Nephron progenitor cell (in vitro differentiated cells): ENCODE measurements at places on chromosomes 12 and 14.
A peak's percentile ranks its signal among the peaks of the same experiment; 100 is the strongest.

- no peak for DNase-seq
Observed at GRCh38 chr12:47744005-47744651, 14.6 kb downstream of the RAPGEF3 start.

DNA sequence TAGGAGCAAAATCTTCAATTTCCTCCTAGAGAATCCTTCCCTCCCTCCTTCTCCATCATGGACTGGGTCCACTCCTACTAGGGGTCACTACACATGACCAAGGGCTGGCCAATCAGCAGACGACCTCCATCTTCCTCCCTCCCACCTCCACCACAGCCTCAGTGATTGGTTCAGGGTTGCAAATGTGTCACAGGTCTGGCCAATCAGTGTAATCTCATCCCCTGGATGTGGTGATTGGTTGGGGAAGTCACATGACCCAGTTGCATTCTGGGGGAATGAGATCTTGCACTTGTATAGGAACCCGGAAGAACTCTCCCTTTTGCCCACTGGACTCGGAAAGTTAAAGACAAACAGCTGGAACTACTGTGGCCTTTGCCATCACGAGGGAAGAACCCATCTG is 169.2 kb downstream of the PIWIL1 start:
- no peak for DNase-seq

GRCh38 chr14:26319139-26319864 is 278.5 kb downstream of the NOVA1 start:
- no peak for DNase-seq

GRCh38 chr12:63319936-63320633 is 169.1 kb upstream of the AVPR1A start:
- DNase-seq, result no peak

DNA sequence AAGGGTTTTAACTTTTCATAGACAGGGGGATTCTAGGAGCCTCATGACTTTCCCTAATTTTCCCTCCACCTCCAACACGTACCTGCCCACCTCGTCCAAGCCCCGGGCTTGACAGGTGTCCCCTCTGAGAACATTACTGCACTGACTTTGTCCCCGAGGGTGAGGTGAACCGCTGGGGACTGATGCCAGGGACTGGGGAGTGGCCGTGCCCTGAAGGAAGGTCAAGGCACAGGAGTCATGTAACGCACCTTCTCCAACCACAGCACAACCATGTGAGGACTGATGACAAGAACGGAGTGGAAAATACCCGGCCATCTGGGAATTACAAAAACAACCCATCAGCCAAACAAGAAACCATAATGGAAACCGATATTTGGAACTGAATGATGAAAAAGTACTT is 214.7 kb upstream of the C14orf180 start:
- DNase-seq, result no peak

DNA sequence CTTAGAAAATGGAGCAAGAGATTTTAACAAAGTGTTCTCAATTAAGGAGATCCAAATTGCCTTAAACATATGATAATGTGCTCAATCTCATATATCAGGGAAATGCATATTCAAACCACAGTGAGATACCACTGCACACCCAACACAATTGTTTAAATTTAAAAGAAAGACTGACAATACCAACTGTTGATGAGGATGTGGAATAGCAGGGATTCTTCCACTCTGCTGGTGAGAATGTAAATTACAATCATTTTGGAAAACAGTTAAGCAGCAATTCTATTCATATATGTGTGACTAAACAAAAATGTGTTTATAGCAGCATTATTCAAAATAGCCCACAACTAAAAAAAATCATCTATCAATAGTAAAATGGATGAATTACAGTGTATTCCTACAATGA is 144.2 kb downstream of the KICS2 start:
- no peak for DNase-seq

DNA sequence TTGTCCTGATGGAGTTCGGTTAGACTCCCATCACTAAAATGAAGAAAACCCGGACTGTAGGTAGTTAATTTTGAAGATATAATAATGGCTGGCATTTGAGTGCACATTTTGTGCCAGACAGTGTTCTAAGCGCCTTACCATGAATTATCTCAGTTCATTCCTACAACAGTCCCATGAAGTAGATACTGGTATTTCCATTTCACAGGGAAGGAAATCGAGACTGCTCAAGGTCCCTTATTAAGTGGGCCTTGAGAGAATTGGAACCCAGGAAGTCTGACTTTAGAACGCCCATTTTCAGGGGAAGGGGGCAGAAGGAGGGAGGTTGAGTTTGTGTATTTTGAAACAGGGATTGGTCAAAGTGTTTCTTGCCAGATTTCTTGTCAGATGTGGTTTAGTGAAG is 855 bp downstream of the MNAT1 start:
- DNase-seq, result no peak

DNA sequence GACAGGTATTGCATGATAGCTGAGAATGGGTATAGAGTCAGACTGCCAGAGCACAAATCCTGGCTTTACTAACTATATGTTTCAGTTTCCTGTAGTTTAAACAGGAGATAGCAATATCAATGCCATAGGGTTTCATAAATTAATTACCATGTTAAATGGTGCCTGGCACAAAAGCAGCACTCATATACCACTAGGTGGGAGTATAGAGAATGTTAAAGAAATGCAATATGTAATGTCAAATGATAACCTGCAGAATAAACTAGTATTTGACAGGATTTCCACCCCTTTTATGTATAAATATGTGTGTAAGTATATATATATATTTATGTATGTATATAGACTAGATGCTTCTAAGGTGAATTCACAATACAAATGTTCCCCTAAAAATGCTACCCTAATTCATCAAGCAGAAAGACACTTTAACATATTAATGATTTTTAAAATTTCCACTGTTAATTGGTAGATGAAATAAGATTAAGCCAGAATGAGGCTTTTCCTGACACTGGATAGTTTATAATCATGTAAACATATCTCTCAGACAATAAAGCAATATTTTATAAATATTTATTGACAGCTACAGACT is 8.6 kb downstream of the WDR89 start:
- no peak for DNase-seq

GRCh38 chr12:67758119-67758518 is 109.6 kb downstream of the DYRK2 start:
- no peak for DNase-seq

DNA sequence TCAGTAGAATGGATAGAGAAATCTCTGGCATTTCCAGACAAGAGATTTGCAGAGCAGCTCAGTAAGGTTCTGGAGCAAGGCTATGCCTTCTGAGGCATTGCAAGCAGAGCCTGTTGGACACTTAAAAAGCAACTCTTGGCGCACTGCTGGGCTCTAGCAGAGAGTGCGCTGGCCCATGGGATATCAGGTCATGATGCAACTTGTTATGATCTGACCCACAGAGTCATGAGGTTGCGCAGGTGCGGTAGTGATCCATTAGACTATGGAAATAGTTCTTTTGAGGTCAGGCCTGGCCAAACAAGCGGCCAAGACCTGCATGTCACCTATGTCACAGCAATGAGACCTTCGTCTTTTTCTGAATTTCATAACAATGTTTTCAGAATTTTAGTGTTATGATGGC is 168.6 kb downstream of the TMTC3 start:
- DNase-seq, result no peak

DNA sequence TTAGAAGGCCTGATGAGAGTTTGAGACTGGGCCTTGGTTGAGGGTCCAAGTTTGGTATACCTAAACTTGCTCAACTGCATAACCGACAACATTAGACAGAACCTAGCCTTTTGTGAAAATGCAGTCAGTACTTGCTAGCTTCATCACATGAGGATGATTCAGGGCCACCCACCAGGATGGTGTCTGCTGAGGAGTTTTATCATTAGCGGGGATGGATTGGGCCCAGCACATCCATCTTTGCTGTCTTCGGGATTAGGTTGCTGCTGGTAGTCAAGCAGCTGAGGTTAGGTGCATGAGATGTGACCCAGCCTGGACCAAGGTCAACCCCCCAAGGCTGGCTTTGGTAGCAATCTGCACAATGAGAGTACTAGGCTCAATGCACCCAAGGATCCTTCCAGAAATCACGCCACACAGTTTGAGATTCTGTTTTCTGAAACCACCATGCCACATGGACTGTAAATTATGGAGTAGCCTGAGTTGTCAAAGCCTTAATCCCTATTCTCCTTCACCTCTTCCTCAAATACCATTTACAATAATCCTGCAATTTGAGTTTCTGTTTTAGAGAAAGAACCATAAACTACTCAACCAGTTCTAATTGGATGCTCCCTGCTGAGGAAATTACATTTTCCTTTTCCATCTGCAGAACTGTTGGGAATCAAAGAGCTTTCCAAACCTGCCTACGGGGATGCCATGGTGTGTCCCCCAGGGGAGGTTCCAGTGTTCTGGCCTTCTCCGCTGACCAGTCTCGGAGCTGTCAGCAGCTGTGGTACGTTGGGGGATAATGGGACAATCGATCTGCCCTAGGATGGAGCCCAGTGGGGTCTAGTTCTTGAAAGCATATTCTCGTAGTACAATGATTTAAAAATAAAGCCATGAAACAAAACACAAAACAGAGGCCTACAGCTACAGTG is 61.7 kb downstream of the DGLUCY start:
- DNase-seq, result no peak

GRCh38 chr14:37970696-37971095 is 237.0 kb upstream of the SSTR1 start:
- no peak for DNase-seq

- DNase-seq, result no peak
Observed at GRCh38 chr12:4530982-4531586, 7.6 kb upstream of the RAD51AP1 start.

- DNase-seq, result no peak
Observed at GRCh38 chr14:68650404-68650994, 142.4 kb downstream of the ZFP36L1 start.

DNA sequence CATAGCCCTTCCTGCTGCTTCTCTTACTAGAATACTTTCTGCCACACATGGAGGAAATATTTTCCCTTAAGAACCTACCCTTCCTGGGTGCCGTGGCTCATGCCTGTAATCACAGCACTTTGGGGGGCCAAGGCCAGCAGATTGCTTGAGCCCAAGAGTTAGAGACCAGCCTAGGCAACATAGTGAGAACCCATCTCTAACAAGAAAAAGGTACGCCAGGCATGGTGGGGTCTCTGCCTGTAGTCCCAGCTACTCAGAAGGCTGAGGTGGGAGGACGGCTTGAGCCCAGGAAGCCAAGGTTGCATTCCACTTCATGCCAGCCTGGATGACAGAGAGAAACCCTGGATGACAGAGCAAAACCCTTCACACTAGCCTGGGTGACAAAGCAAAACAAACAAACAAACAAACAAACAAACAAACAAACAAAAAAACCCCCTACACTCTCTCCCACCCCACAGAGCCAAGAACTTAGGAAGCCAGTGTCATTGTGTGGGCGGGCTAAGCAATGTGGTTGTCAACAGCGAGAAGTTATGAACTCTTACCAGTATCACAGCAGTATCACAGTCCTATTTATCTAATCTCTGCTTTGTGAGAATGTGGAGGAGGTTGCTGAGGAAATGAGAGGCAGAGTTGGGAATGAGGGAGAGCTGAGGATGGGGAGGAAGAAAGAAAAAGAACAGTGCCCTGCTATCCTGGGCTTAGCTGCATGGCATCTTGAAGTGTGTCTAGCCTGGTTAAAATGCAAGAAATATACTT is 53.8 kb upstream of the CLEC14A start:
- DNase-seq, result no peak

DNA sequence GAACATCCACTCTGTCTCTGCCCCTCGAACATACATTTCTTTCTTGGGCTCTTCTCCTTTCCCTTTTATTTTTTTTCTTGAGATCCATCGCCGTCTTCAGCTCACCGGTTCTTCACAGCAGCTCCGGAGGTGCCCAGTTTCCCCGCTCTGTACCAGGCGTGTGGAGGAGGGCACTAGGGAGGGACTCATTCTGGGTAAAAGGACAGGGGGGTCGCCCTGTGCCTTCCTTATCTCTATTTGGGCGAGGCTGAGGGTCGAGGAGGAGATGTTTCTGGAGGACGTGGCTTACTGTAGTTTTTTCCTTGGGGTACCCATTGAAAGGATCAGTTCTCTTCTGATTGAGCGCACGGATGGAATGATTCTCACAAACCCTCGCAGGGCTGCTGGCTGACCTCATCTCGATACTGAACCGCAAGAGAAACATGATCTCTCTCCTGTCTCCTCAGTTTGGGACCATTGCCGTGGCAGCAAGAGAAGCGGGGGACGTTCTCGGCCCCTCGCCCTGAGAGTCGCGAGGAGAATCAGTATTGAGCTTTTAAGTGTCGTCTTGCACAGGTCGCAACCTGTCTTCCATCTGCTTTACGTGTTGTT is 386 bp downstream of the LIN52 start:
- peak; percentile 42 for DNase-seq

DNA sequence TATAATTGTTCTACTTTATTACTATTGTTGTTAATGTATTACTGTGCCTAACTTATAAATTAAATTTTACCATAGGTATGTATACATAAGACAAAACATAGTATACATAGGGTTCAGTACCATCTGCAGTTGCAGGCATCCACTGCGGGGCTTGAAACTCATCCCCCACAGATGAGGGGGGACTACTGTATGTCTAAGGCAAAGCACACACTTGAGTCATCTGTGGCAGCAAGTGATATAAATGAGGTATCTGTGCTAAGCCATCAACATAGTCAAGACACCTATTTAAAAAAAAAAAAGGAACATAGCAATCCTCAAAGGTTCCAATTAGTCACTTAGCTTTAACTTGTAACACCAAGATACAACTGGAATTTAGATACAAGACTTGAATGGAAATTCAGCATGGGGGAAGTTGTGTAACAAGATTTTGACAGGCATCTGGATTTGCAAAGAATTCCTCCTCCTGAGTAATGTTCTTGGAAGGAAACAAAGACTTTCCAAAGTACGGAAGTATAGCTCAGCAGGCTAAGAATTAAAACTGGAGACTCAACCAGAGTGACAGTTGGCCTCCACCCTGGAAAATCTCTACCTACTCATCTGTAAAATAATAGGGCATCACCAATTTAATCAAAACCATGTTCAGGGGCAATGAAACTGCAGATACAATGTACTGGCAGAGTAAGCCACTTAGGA is 14.9 kb downstream of the DCAF5 start:
- DNase-seq, result no peak

DNA sequence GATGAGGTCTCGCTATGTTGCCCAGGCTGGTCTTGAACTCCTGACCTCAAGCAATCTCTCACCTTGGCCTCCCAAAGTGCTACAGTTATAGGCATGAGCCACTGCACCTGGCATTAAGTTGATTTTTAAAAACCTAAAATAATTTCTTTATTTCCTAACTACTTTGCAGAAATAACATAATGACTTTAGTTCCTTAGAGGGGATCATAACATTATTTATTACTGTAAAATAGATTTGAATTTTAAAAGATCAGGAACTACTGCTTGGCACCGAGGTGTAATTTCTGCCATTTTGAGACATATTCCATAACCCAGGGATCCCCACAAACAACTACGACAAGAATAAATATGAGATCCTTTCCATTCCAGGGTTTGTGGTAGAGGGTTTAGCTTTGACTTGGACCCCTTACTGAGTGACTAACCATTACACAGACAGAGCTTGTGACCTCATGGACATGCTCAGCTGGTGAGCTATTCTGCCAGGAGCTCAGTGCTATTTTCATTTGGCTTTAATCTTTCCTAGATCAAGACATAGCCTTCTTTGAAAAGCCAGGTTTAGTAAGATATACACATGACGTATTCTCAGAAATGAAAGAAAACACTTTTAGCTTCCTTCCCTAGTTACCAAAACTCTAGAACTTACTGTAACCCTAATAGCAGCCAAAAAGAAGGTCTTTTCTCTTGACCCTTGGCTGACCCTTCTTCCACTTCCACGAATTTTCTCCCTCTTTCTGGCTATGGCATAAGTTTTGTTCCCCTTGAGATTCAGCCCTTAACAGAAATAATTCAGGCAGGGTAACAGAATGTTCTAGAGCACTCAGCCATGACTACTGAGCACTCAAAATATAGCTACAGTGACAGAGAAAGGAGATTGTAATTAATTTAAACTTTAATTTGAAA is 75.1 kb upstream of the NUDT4 start:
- DNase-seq, result no peak

GRCh38 chr14:93654599-93654998 is 133.7 kb downstream of the PRIMA1 start:
- no peak for DNase-seq
